ENCODE measurements at places on chromosomes 6 and 20. TPM values are rescaled to one million over a fixed set of nuclear protein-coding genes. Genes with fewer than 3 reads are reported as not detected.

The EYS gene
- not detected for total RNA-seq

The DST gene
- total RNA-seq, result 226 TPM

The BNIP5 gene
- total RNA-seq, result not detected

The TAGAP gene
- not detected for total RNA-seq

The MEI4 gene
- total RNA-seq, result not detected

The CD93 gene
- 604 TPM for total RNA-seq

The TULP1 gene
- not detected for total RNA-seq

The FBXO9 gene
- 21.0 TPM for total RNA-seq

The PACSIN1 gene
- not detected for total RNA-seq

The PBOV1 gene
- total RNA-seq, result not detected

The PLAGL2 gene
- total RNA-seq, result 9.8 TPM

The LGSN gene
- total RNA-seq, result not detected

The FRS3 gene
- total RNA-seq, result 3.4 TPM

The LY6G6C gene
- total RNA-seq, result not detected

The PDE7B gene
- 37.7 TPM for total RNA-seq

The FOXF2 gene
- total RNA-seq, result not detected
